ENCODE measurements at places on chromosomes 3 and 15. TPM values are rescaled to one million over a fixed set of nuclear protein-coding genes. Genes with fewer than 3 reads are reported as not detected.

Gene CCDC39
- not detected for total RNA-seq

Gene NANOGP8
- not detected for total RNA-seq

Gene NSUN3
- total RNA-seq = 6.2 TPM

Gene USP4
- 9.9 TPM for total RNA-seq

Gene AP3B2
- total RNA-seq = not detected

Gene ENTPD3
- not detected for total RNA-seq

Gene CD200
- total RNA-seq = 8.9 TPM
